ENCODE measurements at places on chromosomes 5 and 9. TPM values are rescaled to one million over a fixed set of nuclear protein-coding genes. Genes with fewer than 3 reads are reported as not detected.

GRCh38 chr5:105684799-105685198, 1985.9 kb downstream of the EFNA5 start:
- DNase-seq, result peak; percentile 4

GRCh38 chr5:180691046-180691445, 41.6 kb upstream of the FLT4 start:
- no peak for DNase-seq

DNA sequence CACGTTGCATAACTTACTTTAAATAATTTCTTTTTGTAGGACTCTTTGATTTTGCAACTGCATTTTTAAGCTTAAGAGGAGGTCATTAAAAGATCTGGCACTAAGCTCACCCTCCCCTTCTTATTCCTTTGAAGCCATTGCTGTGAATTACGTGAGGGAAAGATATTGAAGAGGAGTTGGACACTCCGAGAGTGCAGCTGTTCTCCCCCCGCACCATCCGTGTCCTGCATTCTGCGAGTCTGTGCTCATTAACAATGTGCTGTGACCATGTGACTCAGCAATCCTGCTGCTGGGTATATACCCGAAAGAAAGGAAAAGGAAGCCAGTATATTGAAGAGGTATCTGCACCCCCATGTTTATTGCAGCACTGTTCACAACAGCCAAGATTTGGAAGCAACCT, 40.0 kb downstream of the NXNL2 start:
- DNase-seq, result peak; percentile 58

GRCh38 chr9:26951794-26952193, 4.4 kb upstream of the IFT74 start:
- DNase-seq, result peak; percentile 17

GRCh38 chr9:86674487-86674886, 272.8 kb downstream of the GAS1 start:
- DNase-seq, result no peak

- peak; percentile 92 for DNase-seq
Observed at GRCh38 chr9:81456431-81457006, 232.8 kb downstream of the TLE1 start.

DNA sequence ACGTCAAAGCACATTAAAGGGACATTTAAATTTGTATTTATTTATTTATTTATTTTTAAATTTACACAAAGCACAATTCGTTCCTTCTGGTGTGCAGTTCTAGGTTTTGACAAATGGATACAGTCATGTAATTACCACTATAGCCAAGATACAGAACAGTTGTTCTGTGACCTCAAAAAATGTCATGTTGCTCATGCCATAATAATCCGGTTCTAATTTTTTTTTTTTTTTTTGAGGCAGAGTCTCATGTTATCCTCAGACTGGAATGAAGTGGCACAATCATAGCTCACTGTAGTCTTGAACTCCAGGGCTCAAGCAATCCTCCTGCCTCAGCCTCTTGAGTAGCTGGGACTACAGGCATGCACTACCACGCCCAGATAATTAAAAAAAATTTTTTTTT, 7.8 kb downstream of the IGFBPL1 start:
- no peak for DNase-seq

GRCh38 chr5:43616535-43616934, 13.6 kb downstream of the NNT start:
- no peak for DNase-seq

- DNase-seq, result no peak
Observed at GRCh38 chr5:73199671-73200070, 26.7 kb downstream of the TMEM174 start.

DNA sequence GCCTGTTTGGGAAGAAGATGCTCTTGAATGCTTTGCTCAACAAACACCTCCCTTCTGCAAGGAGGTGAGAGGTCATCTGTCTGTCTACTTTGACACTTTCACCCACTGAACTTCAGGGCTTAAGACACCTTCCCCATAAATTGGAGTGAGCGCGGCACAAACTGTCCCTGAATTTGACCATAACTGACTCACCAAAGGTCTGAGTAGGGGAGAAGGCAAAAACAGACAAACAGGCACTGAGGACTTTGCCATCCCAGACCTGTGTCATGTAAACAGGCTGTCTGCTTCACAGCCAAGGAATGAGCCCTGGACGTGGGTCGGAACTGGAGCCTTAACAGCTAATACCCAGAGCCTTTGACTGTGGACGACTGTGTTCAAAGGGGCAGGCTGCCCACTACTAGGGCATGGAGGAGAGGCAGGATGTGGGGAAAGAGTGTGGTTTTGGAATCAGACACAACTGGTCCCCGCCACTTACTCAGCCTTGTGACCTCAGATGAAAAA, 320.9 kb upstream of the KLF4 start:
- DNase-seq, result peak; percentile 86

DNA sequence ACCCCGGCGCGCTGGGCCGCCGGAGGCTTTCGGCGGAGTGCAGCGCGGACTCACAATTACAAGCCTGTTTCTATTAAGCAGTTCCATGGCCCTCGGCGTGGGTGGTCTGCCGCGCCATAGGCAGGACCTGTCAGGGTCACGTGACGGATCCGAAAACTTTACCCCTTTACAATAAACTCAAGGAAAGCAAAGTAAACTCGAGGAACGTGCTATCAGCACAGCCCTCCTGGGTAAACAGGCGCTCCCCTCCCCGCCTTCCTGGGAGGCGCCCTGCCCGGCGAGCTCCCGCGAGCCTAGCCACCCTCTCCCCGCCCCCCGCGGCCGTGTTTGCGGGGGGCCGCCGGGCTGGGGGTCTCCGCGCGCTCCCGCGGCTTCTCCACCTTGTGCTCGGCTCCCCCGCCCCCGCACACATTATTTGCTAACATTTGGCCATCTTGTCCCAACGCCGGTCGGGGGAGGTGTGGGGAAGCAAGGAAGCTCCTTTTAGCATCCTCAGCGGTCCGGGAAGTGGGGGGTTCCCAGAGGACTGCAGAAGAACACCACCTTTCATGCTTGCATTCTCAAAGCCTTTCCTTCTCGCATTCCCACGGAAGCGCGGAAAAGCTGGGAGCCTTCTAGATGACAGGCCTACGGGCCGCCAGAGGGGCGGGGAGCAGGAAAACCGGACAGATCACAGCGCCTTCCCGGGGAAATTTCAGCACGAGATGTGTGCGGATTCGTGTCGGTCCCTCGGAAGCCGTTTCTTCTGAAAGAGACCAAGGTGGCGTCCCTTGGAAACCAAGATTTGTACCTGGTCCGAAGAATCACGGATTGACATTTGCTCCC, at the start of gene PTCH1:
Gene PTCH1, minus strand, starts transcription at position 238 of the 825 bp plus-strand sequence.
- peak; percentile 51 for DNase-seq

GRCh38 chr5:68710514-68710913, 383.3 kb upstream of the SLC30A5 start:
- no peak for DNase-seq

- no peak for DNase-seq
Observed at GRCh38 chr9:81103597-81104471, 585.5 kb downstream of the TLE1 start.

- DNase-seq, result no peak
Observed at GRCh38 chr5:74239261-74239660, 401.3 kb downstream of the ENC1 start.

DNA sequence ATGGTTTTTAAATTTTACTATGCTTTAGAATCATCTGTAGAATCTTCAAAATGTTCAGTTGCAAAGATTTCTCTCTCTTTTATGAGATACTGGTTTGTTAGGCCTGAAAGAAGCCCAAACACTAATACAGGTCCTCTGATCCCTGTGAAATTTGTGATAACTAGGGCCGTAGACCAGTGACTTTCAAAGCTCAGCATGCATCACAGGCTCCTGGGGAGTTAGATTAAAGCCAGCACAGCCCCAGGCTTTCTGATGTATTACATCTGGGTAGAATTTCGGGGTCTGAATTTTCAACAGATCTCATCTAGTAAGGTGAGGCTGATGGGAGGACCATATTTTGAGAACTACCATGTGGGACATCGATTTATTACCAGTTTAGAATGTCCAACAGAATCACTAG, 194.1 kb upstream of the PTPRD start:
- no peak for DNase-seq

DNA sequence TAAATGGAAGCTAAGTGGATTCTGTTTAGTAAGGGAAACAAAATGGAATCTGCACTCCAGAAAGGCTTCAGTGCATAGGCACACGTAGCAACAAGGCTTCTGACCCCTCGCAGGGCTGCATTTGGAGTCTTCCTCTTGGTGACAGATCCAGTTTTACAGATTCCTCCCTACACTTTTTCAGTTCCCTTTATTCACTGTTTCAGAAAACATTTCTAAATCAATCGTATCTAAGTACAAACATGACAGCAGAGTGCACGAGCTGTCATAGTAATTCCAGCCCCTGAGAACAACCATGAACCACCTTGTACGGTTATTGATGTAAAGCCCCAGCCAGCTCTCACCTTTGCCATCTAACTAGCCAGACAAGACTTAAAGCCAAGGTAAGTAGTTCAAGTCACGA, 491.6 kb downstream of the SEMA5A start:
- DNase-seq, result no peak

- peak; percentile 62 for DNase-seq
Observed at GRCh38 chr5:32297181-32298058, 15.3 kb downstream of the MTMR12 start.

Gene S1PR3
- 20.5 TPM for total RNA-seq

Gene PCDHA1
- total RNA-seq, result not detected

Gene GABRA6
- not detected for total RNA-seq
